ENCODE measurements at places on chromosomes 5 and 9.

GRCh38 chr5:67983251-67984110 lies 232.1 kb upstream of the PIK3R1 start:
- DNase-seq = peak; percentile 12
- H3K4me1 ChIP-seq = no peaks in the 10 kb centered on the region

- DNase-seq = no peak
- H3K4me3 ChIP-seq = no peak overlapping the region
- no peaks in the 10 kb centered on the region for H3K36me3 ChIP-seq
- H3K27me3 ChIP-seq = no peaks in the 10 kb centered on the region
Observed at GRCh38 chr9:128643519-128644300, 12.9 kb downstream of the DYNC2I2 start.

DNA sequence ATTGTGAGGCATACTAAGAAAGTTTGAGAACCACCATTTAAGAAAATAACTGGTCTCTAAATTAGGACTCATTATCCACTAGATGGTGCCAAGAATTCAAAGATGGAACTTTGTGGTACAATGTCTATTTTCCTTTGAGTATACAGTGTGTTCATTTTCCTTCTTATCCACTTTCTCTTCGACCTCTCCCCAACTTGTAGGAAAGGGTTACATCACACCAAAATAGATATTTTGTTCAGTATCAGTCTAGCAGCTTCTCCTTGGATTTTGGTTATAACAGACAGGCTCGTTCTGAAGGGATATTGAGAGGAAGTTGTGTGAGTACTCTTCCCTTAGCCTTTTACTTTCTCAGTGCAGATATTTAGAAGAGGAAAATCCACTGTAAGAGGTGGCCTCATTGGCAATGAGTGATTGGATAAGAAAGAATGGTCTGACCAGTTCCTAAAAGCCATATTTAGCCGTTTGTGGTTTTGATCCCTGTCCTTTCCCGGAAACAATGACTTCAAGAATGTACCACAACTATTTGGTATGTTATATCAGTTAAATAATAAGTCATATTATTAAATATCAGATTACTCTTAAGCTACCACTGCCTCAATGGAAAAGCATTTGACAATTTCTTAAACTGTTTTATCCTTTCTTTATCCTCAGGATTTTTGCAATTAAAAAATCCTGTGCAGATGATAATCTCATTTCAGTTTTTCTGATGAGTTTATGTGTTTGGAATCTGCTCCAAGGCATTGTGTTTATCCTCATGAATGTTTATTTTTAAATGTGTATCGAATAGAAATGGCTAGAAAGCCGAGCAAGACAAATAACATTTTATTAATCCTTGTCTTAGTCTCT lies 69.0 kb upstream of the GRAMD2B start:
- no peak overlapping the region for H3K4me3 ChIP-seq
- no peaks in the 10 kb centered on the region for H3K36me3 ChIP-seq
- no peaks in the 10 kb centered on the region for H3K27me3 ChIP-seq
- peak overlapping the region; percentile 77 for H3K27ac ChIP-seq
- peak; percentile 58 for DNase-seq
- peaks cover 12% of the 10 kb centered on the region for H3K4me1 ChIP-seq

DNA sequence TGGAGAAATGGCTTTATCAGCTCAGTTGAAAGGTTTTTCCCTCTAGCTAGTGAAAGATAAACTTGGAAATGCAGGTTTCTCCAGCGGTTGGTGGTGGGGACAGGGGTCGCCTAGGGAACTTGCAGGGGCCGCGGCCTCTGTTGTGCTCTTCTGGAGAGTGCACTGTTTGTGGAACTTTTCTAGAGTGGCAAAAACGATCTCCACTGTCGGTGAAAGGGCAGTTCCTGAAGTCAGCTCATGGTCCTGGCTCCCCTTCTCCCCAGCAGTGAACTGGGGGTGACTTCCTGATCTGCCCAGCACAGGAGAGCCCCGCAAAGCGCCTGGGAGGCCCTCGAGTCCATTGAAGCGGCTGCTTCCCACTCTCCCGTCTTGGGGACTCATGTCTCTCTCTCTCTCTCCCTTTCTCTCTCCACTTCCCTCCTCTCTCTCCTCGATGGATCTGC lies 3.2 kb downstream of the IRX1 start:
- H3K4me3 ChIP-seq = no peak overlapping the region
- H3K27ac ChIP-seq = no peak overlapping the region
- no peaks in the 10 kb centered on the region for H3K36me3 ChIP-seq

GRCh38 chr9:87029905-87030304 lies 82.6 kb upstream of the GAS1 start:
- H3K27me3 ChIP-seq = no peaks in the 10 kb centered on the region
- no peak for DNase-seq
- H3K4me1 ChIP-seq = no peaks in the 10 kb centered on the region
- no peaks in the 10 kb centered on the region for H3K36me3 ChIP-seq
- H3K4me3 ChIP-seq = no peak overlapping the region

DNA sequence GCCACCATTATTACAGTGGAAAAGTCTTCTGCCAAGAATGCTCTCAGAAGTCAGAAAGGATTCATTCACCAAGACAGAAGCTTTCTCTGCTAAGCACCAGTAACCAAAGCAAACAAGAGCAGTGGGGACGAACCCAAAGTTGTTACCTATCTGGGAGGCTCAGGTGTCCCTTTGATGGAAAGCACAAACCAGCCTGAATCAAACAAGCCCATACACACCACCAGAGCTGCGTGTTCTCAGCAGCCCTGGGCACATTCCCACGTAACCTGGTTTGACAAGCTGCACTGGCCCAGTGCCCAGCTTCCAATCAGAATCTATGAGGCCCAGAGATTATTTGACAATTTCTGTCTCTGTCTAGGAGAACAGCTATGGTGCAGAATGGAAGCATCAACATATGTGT lies 252.6 kb downstream of the ACTL7B start:
- H3K36me3 ChIP-seq = no peaks in the 10 kb centered on the region
- DNase-seq = no peak
- no peak overlapping the region for H3K27ac ChIP-seq
- H3K27me3 ChIP-seq = no peaks in the 10 kb centered on the region

DNA sequence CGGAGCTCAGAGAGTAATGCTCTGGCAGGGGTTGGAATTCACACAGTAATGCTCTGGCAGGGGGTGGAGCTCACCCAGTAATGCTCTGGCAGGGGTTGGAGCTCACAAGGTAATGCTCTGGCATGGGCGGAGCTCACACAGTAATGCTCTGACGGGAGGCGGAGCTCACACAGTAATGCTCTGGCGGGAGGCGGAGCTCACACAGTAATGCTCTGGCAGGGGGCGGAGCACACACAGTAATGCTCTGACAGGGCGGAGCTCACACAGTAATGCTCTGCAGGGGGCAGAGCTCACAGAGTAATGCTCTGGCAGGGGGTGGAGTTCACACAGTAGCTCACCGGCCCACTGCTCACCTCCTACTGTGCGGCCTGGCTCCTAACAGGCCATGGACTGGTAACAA lies 47.2 kb upstream of the LPCAT1 start:
- no peak for DNase-seq
- H3K36me3 ChIP-seq = no peaks in the 10 kb centered on the region
- no peaks in the 10 kb centered on the region for H3K27me3 ChIP-seq
- peaks cover 3% of the 10 kb centered on the region for H3K4me1 ChIP-seq
- no peak overlapping the region for H3K27ac ChIP-seq

GRCh38 chr9:38339087-38339486 lies 53.4 kb upstream of the ALDH1B1 start:
- H3K4me3 ChIP-seq = no peak overlapping the region
- H3K27ac ChIP-seq = no peak overlapping the region
- no peak for DNase-seq
- H3K4me1 ChIP-seq = no peaks in the 10 kb centered on the region
- H3K27me3 ChIP-seq = no peaks in the 10 kb centered on the region

GRCh38 chr9:21862871-21863270 lies 60.4 kb downstream of the MTAP start:
- no peaks in the 10 kb centered on the region for H3K36me3 ChIP-seq
- no peaks in the 10 kb centered on the region for H3K27me3 ChIP-seq
- H3K4me3 ChIP-seq = no peak overlapping the region
- no peaks in the 10 kb centered on the region for H3K4me1 ChIP-seq
- no peak for DNase-seq
- H3K27ac ChIP-seq = no peak overlapping the region

DNA sequence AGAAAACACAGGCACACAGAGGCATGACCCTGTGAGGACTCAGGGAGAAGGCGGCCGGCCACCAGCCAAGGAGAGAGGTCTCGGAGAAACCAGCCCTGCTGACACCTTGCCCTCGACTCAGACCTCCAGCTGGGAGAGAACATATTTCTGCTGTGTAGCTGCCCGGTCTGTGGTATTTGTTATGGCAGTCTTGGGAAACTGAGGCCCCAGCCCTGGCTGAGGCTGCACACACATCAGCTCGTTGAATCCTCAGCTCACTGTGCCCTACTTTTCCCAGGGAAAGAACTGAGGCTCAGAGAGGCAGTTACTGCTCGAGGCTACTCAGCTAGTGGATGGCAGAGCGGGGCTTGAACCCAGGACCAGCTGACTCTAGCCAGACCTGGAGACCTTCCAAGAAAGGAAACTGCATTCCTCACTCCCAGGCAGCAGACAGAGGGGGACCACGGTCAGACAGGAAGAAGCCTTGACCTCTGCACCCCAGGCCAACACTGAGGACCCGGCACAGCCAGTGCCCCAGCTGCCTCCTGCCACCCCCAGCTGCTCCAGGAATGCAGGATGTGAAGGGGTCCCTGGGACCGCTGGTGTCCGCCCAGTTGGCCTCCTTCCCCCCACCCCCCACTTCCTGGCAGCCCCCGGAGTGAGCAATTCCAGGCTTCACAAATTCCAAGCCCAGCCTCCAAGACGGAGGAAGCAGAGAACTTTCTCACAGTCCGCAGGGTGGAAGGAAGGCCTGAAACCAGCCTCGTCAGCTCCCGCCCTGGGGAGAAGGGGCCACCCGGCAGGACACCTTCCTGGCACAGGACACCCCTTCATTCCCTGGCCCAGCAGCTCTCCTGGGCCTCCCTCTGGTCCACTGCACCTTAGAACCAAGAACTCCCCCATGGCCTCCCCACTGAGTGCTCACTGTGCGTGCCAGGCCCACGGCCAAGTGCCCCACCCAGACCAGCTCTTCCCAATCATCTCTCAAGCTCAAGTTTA lies 69.9 kb downstream of the LRSAM1 start:
- H3K36me3 ChIP-seq = no peaks in the 10 kb centered on the region
- peaks cover 40% of the 10 kb centered on the region for H3K4me1 ChIP-seq
- no peak for DNase-seq
- no peak overlapping the region for H3K4me3 ChIP-seq

- H3K27me3 ChIP-seq = no peaks in the 10 kb centered on the region
- no peak for DNase-seq
- no peak overlapping the region for H3K4me3 ChIP-seq
- no peaks in the 10 kb centered on the region for H3K4me1 ChIP-seq
- no peaks in the 10 kb centered on the region for H3K36me3 ChIP-seq
- no peak overlapping the region for H3K27ac ChIP-seq
Observed at GRCh38 chr9:14887149-14887548, 23.1 kb downstream of the FREM1 start.

DNA sequence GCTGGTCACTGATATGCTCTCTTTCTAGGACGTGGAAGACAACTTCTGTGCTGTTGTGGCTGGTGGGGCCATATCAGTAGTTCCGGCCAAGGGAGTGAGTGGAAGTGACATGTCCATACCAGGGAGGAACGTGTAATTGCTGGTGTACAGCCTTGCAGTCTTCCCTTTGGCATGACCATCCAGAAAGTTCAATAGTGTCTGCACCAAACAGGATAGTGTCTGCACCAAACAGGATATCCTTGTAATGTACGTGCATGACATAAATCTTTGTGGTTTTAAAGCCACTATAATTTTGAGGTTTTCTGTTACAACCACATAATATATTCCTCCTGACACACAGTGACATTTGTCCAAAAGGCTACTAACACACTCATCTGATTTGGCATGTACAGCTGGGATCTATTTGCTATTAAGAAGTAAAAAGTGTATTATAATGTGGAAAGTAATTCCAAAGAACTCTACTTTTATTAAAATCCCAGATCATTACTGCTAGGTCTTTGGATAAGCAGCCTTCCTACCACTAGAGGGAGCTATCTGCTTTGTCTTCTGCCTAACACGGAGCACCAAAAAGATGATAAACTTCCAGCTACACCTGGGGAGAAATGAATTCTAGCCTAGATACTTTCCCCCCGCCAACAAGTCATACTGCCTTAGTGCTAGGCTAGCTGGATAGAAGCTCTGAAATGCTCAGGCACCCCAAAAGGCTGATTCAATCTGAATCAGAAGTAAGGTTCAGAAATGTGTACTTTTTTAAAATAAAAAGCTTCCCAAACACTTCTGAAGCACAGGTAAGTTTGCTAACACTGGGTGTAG lies 52.7 kb downstream of the RNF145 start:
- peaks cover 20% of the 10 kb centered on the region for H3K36me3 ChIP-seq
- H3K4me1 ChIP-seq = no peaks in the 10 kb centered on the region
- peak; percentile 32 for DNase-seq
- H3K27ac ChIP-seq = no peak overlapping the region
- no peaks in the 10 kb centered on the region for H3K27me3 ChIP-seq

- H3K27me3 ChIP-seq = no peaks in the 10 kb centered on the region
- peak overlapping the region; percentile 47 for H3K4me3 ChIP-seq
- no peak for DNase-seq
- no peak overlapping the region for H3K27ac ChIP-seq
- no peaks in the 10 kb centered on the region for H3K36me3 ChIP-seq
Observed at GRCh38 chr9:134642385-134643181, 980 bp downstream of the COL5A1 start.

DNA sequence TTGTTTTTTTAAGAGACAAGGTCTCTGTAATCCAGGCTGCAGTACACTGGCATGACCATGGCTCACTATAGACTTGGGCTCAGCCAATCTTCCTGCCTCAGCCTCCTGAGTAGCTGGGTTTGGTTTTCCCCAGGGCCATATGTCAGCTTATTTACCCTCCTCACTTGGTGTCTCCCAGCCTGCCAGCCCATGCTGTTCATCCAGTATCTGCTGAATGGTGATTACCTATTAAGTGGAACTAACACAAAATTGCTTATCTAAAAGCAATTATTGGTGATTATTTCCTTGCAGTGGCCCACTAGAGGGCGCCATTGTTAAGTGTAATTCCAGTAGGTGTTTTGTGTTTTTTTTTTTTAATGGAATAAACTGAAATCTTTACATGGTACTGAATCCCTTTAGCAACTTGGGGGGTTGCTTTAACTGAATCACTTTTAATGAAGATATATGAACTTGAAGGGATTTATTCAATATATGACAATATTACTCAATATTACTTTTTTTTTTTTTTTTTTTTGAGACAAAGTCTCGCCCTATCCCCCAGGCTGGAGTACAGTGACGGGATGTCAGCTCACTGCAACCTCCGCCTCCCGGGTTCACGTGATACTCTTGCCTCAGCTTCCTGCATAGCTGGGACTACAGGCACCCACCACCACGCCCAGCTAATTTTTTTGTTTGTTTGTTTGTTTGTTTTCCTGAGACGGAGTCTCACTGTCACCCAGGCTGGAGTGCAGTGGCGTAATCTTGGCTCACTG lies 13.8 kb downstream of the EXOSC2 start:
- H3K27ac ChIP-seq = no peak overlapping the region
- 0 out of 2 replicates have a peak, but pooled peaks cover 7% of the 10 kb centered on the region for H3K4me1 ChIP-seq
- DNase-seq = no peak
- no peaks in the 10 kb centered on the region for H3K36me3 ChIP-seq

DNA sequence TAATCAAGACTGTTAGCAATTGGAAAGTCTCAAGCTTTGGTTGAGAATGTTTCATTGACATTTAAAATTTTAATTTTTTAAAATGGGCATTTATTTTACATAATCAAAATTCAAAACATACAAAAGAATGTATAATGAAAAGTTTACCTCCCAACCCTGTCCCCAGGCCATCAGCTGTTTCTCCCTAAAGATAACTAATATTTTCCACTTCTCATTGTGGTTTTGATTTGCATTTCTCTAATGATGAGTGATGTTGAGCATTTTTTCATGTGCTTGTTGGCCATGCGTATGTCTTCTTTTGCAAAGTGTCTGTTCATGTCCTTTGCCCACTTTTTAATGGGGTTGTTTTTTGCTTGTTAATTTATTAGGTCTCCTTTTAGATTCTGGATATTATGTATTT lies 11.4 kb upstream of the MACIR start:
- peaks cover 7% of the 10 kb centered on the region for H3K27me3 ChIP-seq
- H3K4me1 ChIP-seq = no peaks in the 10 kb centered on the region
- no peaks in the 10 kb centered on the region for H3K36me3 ChIP-seq
- DNase-seq = no peak
- H3K27ac ChIP-seq = no peak overlapping the region

Data from Panc1 (cell line).